CD4-positive, alpha-beta T cell treated with Interleukin-1 beta for 1 hour (primary cell): ENCODE measurements at places on chromosomes 11 and 22.

- DNase-seq: no peak
Measured at GRCh38 chr11:35169754-35170153, 30.8 kb downstream of the CD44 start.

DNA sequence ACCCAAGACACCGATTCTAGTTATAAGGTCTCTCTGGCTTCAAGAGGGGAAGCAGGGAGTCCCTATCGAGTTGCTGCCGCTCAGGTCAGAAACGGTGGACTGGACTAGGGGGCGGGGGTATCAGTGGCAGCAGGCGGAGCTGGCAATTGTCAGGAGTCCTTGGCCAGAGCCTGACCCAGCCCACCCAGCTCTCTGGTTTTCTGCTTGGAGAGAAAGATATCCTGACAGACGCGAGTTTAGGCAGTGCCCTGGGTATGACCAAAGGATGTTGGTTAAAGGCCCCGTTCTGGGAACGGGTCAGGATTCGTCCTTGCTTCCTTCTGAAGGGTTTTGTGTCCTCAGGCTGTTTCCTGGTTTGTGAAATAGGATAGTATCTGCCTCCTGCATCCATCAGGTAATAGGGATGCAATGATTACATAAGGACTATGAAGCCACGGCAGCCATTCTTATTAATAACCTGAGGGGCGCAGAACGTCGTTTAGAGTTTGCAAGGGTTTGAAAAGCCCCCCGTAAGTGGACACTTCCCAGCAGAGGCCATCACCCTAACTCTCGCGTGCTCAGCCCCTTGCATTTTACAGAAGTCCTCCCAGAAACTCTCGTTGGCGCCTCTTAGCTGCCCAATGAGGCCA is 700 bp upstream of the DEPDC5 start:
- DNase-seq: no peak

GRCh38 chr11:70671611-70672010 is 273.3 kb downstream of the CTTN start:
- DNase-seq: no peak

DNA sequence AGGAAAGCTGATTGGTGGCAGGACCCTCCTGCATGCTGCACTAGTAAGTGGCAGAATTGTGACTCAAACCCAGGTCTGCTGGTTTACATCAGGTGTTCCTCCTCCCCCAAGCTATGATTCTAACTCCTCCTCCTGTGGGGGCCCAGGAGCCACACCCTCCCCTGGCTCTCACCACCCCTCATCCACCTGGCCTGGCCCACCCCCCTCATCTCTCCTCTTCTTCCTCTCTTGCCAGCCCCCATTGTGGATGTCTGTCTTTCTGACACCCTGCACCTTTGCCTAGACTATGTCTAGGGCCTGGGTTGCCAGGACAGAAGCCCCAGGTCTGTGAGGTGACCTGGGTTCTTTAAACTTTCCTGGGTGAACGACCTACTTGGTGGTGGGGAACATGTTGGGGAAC is 59.9 kb downstream of the GRIK4 start:
- no peak for DNase-seq

DNA sequence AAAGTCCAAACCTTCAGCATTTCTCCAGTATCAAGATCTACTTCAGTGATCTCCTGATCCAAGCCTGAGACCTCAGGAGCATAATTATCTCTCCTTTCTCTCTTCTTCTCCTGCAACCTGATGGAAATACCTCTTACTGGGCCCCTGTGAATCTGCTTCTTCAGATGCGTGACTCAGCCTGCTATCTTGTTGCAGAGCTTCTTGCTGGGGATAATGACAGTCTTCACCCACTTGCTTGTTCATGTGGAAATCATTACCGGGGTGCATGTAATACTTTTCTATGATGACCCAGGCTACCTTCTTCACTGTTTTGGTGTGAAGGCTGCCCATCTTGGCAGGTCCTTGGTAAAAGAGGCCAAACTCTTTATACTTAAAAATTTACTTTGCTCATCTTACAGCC is 140.0 kb upstream of the POU2AF2 start:
- DNase-seq: no peak
